Activated CD4-positive, alpha-beta T cell treated with anti-CD3 and anti-CD28 coated beads for 24 hours (primary cell): ENCODE measurements at places on chromosomes 2 and 18.

DNA sequence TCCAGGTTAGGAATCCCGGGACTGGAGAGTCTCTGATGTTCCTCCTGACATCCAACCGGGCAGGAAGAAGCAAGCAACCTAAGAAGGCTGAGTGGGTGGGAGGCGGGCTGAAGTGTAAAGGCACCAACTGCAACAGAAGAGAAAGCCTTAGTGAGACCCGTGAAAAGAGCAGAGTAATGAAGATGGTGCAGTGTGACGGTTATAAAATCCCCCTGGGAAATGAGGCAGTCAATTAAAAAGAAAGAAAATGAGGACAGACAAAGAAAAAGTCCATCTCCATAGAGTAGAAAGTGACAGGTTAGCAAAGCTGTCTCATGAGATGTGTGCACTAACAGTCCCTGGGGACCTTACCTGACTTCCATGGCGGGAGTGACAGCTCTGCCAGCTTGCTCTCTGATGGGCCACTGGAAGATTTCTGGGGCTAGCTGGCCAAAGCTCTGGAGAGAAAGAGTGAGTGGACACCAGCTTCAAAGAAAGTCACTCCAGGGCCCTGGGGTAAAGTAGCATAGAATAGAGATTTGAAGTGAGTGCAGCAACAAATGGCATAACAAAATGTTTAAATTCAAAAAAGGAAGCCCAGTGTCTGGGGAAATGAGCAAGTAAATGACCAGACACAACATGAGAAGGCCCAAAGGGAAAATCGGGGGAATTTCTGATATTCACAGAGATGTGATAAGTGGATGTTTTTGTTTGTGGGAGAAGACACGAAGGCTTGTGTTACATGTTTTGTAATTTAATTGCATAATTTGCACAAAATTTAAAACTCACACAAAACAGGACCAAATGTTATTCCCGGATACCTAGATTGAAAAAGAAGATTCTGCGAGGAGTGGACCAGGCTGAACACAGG, 44.1 kb upstream of the IGFBP2 start:
- DNase-seq: no peak

GRCh38 chr18:2939317-2939716, 73.6 kb downstream of the LPIN2 start:
- DNase-seq: no peak

GRCh38 chr2:221853297-221853696, 281.2 kb upstream of the EPHA4 start:
- DNase-seq: no peak

DNA sequence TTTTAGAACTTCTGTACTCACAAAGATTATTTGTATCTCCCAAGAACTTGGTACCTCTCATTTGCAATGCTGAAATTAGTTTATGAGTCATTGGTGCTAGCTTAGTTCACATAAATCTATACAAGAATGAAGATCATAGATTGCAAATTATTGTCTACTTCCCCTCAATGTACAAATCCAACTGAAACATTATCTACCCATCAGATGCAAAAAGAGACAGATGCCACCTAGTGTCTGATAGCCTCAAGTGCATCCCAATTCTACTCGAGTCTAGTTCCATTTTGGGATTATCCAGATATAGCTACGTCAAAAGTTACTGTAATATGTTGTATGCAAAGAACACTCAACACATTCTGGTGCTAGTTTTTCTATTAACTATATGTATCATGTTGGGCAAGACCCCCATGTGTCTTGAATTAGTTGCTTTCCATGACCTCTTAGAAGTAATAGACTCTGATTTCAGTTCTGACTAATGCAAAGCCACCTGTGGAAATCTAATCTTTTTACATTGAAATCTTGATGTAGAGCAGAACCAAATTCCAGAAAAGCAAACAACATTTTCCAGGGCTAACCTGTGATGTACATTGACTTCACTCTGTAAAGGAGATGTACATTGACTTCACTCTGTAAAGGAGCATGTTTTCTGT, 210.0 kb downstream of the RBM43 start:
- DNase-seq: peak; percentile 11
